Naive thymus-derived CD4-positive, alpha-beta T cell (primary cell): ENCODE measurements at places on chromosomes 1 and 21.

DNA sequence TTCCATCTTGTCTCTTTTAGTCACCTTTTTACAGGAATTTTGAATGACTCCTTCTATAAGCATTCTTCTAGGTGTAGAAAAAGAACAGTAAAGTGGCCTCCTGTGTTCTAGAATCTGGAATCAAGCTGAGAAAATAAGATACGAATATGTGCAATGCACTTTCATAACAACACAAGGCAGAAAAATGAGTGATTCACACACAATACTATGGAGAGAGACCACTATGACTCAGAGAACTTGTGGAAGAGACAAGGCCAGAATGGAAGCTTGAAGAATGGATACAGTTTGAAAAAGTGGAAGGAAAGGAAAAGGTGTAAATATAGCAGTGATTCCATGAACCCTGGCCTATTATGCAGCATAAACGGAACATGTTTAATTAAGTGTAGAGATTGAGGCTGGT is 57.1 kb upstream of the SAMSN1 start:
- no peak for DNase-seq

- no peak for DNase-seq
Measured at GRCh38 chr1:235767795-235768194, 98.9 kb downstream of the LYST start.

DNA sequence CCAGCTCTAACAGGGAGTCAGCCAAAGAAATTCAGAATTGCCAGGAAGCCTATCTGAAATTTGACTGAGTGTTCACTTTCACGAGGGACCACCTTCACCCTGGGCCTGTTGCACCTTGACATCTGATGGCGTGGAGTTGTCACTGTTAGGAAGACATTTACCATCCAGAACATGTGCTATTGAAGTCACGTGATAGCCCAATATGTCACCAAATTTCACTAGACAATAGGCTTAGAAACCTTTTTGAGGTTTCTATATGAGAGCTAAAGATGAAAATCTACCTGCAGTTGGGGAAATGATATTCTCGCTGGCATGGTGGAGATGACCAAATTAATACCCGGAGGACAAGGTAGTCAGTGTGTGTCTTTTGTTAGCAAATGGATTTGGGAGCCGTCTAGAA is 102.7 kb downstream of the HUNK start:
- DNase-seq = no peak

- DNase-seq = no peak
Measured at GRCh38 chr1:239717918-239718184, 331.5 kb downstream of the CHRM3 start.

DNA sequence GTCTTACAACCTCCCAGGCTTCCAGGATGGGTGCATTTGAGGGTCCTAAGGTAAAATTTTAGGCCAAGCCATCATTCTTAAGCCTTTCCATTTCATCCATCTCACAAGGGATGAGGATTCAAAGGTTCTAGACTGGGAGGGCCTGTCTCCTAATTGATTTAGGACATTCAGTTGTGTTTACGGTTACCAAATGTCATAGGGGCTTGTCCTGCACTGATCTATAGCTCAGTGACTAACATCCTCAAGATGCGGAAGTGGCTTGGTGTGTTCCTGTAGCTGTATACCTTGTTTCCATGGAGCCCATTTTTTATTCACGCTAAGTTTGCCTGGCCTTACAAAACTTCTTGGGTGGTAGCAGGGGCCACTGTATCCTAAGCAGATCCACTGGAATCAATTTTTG is 52.8 kb downstream of the DUSP10 start:
- no peak for DNase-seq

GRCh38 chr1:113153116-113153803 is 80.3 kb downstream of the LRIG2 start:
- no peak for DNase-seq

DNA sequence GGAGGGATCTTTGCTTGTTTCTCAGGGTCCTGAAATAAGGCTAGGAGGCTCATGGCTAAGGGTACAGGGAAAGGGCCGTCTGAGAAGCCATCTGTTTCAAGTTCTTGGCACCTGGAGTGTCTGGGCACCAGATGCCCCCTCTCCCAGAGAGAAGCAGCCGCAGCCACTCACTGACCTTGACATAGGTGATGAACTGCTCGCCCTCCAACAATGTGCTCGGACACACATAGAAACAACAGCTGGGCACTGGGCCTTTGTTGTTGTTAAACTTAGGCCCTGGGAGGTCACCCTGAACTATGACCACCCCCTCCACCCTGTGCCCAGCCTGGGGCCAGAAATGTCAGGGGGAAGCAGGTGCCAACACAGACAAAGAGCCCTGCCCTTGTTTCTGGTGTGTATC is 9.2 kb upstream of the TNNI1 start:
- DNase-seq = no peak

- no peak for DNase-seq
Measured at GRCh38 chr21:15826147-15826780, 96.5 kb downstream of the USP25 start.

- no peak for DNase-seq
Measured at GRCh38 chr1:30868833-30869435, 39.6 kb downstream of the SDC3 start.

DNA sequence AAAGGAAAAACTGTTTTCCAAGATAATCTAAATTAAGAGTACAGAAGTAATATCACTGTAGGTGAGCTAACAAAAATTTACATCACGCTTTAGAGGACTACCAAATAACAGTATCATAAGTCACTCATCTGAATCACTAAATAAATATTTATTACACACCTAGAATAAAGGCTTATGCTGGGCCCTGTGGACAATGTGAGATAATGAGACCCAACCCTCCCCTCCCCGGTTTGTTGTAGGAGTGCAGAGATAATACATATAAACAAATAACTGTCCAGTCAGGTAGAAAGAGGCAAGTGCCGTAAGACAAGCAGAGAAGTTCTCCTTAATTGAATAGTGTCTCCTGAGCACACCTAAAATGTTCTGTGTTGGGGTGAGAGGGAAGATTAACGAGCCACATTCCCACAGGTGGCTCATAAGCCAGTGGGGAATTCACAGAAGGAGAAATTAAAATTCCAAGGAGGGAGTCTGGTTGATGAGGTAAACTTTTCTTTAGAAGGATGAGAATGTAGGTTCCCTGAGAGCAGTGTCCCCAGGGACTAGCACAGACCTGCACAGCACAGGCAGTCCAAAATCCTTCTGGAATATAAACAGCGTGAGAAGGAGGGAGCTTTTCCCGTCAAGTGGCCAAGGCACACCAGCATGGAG is 241.4 kb downstream of the NFIA start:
- no peak for DNase-seq

DNA sequence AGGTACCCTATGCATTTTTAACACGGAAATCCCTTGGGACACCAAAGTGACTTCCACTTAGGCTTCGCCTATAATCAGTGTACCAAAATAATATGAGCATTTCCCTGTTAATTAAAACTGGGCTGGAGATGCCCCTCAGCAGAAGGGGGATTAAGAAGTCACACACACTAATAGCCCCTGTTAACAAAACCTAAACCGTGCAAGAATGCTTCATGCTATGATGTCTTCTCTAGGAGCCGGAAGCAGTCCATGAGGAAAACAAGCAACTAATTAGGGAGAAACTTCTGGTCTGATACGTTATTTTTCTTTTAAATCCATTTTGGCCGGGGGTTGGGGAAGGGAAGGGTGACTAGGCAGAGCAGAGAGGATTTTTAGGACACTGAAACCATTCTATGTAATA is 123.4 kb downstream of the ESRRG start:
- DNase-seq = no peak

- DNase-seq = no peak
Measured at GRCh38 chr1:236395230-236395946, 1.3 kb downstream of the EDARADD start.

- no peak for DNase-seq
Measured at GRCh38 chr1:101745551-101746270, 251.0 kb downstream of the OLFM3 start.

GRCh38 chr1:248822148-248823032 is 3.3 kb downstream of the SH3BP5L start:
- DNase-seq = no peak

- no peak for DNase-seq
Measured at GRCh38 chr21:37711836-37712568, 204.3 kb downstream of the KCNJ6 start.

- DNase-seq = no peak
Measured at GRCh38 chr1:246698466-246699094, 25.6 kb upstream of the SCCPDH start.

DNA sequence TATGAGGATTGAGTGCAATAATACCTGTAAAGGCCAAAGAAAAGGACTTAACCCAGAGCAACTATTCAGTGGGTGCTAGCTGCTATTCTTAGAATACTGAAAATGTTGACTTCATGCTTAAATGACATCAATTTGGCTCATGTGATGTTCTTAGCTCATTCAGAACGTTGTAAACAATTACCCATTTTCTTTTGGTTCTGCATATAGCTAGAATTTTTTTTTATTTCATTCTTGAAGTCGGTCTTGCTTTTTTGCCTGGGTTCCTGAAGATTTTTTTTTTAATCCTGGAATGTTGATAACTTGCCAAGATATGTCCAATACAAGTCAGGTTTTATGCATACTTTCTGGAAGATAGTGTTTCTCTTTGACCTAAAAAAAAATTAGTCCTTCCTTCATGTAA is 772.0 kb downstream of the LTN1 start:
- DNase-seq = no peak

DNA sequence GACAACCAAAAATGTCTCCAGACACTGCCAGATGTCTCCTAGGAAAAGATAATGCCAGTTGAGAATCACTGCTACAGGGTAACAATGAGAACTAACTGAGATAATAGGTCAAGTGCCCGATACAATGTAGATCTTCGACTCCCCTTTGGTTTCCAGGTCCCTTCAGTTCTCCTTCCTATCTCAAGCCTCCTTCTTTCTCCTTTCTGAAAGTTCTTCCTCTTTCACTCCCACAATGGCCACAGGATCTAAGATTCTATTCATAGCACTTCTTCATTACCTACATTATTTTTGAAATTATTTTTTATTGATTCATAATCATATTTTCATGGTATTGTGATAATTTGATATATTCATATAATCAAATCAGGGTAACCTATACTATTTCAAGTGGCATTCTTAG is 6.3 kb downstream of the PFDN2 start:
- DNase-seq = no peak

- DNase-seq = no peak
Measured at GRCh38 chr1:27686223-27686990, 14.4 kb upstream of the IFI6 start.

- no peak for DNase-seq
Measured at GRCh38 chr1:177133977-177134538, 30.5 kb downstream of the ASTN1 start.
